ENCODE measurements at places on chromosomes 2 and 18.

DNA sequence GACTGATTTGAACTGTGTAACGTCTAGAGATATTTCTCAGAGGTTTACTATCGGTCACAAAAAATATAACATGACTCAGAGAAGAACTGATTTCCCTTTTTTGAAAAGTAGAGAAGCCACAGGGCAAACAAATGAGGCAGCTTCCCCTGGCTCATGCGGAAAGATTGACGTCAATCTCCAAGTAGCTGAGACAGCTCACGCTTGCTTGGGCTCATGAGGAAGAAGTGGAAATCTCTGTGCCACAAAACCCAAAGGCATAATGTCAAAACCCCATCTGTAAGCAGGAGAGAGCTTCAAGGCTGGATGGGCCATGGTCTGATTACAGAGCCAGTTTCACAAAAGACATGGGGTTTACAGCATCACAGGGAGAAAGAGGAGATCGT is 188.1 kb downstream of the ARL4C start:
- DNase-seq = no peak

DNA sequence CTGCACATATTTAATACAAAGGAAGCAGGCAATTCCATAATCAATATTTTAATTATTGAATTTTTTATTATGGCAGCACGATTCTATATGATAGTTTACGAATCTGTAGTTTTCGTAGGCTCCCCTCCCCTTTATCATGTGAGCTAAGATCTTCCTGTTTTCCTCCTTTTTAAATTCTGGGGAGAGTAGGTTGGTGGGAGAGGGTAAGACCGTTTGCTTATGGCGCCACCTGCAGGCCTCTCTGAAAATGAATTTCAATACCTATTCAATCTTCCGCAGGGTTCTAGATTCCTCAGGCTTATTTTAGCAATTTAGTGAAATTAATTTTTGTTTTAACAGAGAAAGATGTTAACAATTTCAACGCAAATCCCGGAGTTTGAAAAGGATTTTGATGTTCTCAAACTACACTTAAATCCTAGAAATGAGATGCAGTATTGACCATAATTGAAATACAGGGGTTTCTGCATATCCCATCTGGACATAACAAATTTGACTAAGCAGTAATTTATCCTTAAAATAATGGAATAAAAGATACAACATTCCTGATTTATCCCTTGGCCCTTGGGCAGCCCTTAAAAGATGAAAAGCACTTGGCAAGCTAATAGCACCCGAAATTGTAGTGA is 12.8 kb upstream of the GBX2 start:
- peak; percentile 16 for DNase-seq

DNA sequence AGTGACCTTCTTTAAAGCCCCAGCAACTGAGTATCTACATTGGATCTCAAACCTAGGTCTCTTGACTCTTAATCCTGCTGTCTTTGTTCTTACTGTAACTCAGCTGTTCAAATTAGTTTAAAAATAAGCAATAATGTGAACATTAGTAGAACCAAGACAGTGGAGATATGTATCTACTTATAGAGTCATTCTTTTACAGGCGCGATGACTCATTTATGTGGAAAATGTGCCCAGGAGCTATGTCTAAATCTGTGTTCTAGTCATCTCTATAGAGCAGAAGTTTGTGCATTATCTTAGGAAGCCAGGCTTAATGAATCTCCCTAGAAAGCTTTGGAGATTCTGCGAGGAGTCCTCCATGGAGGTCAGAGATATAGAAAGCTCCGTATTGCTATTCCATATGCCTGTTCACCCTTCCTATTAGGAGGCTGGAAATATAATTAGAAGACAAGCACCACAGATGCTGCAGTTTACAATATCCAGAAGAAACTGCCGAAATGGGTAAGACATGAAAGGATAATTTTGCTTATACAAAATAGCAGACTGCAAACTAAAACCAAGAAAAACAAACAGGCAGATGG is 211.6 kb downstream of the TRIB2 start:
- DNase-seq = no peak

- DNase-seq = peak; percentile 0
These were observed 290.7 kb downstream of the CYP26B1 start for GRCh38 chr2:71856773-71857525.

DNA sequence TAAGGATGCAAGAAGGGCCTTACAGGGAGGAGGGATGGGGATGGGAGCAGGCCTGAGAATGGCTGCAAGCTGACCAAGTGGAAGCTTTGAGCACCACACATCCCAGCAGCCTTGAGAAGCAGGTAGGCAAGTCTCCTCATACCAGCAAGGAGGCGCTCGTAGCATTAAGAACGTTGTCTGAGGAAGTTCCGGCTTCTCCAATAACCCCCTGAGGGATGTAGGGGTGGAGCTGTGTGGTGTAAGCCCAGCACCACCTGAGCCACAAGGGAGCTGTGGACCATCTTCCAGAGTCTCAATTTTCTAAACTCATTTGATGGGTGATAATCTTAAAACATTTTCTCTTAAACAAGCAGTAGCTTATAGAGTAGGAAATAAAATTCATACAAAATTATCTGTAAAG is 50.6 kb downstream of the ST3GAL5 start:
- no peak for DNase-seq

DNA sequence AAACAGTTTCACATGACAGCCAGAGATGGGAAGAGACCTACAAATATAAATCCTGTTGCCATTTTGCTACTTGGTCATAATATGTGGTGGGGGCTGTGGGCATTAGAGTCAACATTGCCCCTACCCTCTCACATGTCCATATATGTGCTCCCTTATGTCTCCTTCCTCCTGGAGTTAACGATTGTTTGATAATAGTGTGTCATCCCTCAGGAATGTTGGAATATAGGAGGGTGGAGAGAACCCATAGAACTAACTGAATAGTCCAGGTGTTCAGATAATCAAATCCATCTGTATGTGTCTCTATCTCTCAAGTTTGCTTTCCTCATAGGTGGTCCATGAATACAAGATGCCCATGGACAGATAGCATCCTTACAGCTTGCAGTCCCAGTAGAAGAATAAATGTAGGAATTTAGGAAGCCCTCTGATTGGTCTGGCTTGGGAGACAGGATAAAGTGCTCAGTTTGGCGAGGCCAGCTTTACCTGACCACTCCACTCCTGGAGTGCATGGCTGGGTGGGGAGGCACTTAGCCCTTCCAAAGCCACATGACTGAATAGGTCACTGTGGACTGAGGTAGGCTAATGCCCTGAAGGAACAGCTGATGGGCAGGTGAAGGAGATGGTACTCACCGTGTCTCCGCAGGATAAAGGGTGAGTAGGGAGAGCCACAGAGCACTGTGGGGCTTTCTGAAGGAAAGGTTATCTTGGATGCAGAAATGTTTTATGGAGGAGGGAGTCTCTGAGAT is 166.9 kb downstream of the CDCA7 start:
- DNase-seq = no peak

DNA sequence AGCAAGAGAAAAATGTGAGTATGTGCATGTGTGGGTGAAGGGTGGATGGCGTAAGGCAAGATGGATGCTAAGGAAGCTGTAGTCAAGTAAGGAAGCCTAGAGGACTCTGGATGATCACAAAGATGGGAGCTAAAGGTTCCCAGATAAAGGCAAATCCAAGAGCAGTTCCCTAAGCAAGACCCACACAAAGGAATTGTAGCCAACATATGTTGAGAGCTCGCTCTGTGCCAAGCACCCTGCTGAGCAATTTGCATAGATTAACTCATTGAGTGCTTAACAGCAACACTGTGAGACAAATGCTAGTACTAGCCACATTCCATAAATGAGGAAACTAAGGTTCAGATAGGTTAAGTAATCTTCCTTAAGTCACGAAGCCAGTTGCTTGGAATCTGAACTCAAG is 132.6 kb downstream of the C1D start:
- no peak for DNase-seq

DNA sequence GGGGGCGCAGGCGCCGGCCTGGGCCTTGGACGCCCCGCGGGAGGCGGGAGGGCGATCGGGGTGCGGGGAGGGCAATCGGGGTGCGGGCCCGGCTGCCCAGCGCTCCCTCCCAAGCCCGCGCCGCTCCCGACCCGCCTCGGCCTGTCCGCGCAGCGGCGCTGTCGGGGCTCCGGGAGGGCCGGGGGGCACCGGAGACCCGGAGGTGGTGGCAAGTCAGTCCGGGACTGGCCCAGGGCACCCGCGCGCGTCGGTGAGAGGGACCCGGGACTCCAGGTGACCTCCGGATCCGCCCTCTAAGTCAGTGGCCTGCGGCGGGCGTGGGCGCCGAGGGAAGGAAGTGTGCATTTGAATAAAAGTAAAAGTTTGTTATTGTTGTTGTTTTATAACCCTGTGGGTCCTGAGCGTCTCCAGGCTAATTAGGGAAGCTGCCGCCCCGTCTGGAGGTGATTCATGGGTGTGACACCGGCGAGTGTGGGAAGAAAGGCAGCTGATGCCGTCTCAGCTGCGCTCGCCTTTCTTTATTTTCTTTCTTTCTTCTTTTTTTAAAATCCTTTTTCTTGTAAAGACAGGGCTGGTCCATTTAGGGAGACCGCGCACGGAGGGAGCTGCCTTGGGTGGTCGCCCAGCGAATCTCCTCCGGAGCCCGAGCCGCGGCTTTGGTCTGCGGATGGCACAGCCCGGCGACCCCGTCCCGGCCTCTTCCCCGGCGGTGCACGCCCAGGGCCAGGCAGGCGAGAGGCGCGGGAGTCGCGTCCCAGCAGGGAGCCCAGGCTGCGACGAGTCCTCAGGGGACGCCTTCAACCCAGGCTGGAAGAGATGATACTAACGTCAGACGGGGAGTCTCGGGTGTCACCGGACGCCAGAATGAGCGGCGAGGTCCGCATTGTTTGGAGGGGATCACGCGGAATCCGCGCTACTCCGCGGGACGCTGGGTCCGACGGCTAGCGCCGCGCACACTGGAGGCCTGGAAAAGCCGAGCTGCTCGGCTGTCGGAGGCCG is 627 bp upstream of the CRACDL start:
- no peak for DNase-seq

GRCh38 chr18:77066689-77067088 is 65.9 kb downstream of the MBP start:
- no peak for DNase-seq

DNA sequence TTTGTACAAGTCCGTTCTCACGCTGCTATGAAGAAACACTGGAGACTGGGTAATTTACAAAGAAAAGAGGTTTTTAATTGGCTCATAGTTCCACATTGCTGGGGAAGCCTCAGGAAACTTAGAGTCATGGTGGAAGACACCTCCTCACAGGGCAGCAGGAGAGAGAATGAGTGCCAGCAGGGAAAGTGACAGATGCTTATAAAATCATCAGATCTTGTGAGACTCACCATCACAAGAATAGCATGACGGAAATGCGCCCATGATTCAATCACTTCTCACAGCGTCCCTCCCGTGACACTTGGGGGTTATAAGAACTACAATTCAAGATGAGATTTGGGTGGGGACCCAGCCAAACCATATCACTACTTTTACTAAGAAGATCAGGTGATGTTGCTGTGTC is 285.8 kb downstream of the TMX3 start:
- DNase-seq = no peak

- no peak for DNase-seq
These were observed at the start of gene GALNT1 for GRCh38 chr18:35581546-35581897. Gene GALNT1 (plus strand): TSS chr18:35581740. CDS start chr18:35654663, 72,923 bp downstream.

GRCh38 chr2:96291751-96292150 is 13.6 kb downstream of the SNRNP200 start:
- peak; percentile 28 for DNase-seq

DNA sequence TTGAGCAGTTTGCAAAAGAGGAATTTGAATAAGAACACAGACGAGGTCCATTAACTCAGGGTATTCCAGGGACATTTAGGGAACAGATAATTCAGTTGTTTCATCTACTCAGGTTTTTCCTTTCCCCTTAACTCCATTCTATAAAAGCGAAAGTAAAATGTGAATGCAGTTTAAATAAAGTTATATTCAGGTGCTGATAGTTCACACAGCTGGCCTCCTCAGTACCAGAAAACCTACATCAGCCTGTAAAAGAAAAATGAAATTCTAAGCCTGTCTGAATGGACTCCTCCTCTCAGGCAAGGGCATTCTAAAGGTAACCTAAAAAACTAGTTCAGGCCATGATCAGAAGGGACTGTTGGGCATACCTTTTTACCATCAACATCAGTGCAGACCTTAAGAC is 873.8 kb downstream of the SUCLG1 start:
- DNase-seq = no peak

GRCh38 chr2:125596612-125597011 is 1059.3 kb upstream of the GYPC start:
- no peak for DNase-seq

- no peak for DNase-seq
These were observed 22.7 kb upstream of the TET3 start for GRCh38 chr2:73961823-73962615.

- no peak for DNase-seq
These were observed 296.6 kb downstream of the LRRTM1 start for GRCh38 chr2:80007777-80008503.

- no peak for DNase-seq
These were observed 191.0 kb downstream of the NEDD4L start for GRCh38 chr18:58235001-58235436.

DNA sequence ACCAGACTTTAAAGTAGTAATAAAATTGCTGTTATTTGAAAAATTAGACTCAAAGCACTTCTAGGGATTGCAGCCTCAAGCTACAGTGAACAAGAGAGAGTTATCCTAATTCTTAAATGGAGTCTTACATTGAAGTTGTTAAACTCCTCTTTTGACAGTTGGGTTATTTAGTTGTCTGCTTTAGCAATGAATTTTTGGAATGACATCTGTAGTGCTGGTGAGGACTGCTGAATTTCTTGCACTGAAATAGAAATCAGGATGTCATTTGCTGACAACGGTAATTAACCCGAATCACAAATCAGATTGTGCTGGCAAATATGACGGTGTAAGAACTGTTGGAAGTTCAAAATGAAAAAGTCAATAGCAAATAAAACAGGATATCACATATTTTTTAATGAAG is 78.0 kb upstream of the LYPD6B start:
- DNase-seq = no peak

DNA sequence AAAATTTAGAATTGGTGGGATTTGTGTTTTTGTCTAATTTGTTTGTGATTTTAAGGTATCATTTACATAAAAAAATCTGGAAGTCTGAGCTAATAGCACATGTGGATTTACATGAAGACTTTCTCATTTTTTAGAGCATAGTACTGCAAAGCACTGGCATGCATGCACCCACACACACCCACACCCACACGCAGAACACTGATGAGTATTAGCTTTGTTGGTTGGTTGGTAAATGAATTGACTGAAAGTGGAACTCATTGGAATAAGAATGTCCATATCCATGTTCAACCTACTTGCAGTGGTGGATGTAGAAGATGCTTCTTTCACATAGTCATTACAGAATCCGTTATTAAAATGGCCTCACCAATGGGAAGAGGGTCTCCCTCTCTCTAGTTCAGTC is 475.8 kb downstream of the PLCL1 start:
- no peak for DNase-seq

DNA sequence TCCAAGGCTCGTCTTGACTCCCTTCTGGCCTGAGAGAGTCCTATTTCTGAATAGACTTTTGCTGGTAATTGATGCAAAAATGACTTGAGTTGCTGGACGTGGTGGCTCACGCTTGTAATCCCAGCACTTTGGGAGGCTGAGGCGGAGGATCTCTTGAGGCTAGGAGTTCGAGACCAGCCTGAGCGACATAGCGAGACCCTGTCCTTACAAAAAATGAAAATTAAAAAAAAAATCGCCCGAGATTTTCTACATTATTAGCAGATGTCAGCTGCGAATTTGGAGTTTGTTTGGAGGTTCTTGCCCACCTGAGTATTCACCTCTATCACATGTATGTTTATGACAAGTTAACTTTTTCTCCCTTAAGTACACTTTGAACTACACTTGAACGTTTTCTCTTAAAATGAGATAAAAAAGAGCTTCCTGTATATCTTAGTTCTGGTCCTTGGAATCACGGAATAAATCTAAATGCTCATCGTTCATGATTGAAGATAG is 471 bp upstream of the C2orf42 start:
- DNase-seq = no peak

GRCh38 chr2:224668123-224668909 is 47.8 kb downstream of the CCDC195 start:
- DNase-seq = no peak
